ENCODE measurements at places on chromosomes 1 and 21.

GRCh38 chr1:1433804-1434130 lies 1.7 kb upstream of the VWA1 start:
- no peak for DNase-seq

GRCh38 chr21:37461479-37461878 lies 94.9 kb downstream of the DYRK1A start:
- DNase-seq: no peak

DNA sequence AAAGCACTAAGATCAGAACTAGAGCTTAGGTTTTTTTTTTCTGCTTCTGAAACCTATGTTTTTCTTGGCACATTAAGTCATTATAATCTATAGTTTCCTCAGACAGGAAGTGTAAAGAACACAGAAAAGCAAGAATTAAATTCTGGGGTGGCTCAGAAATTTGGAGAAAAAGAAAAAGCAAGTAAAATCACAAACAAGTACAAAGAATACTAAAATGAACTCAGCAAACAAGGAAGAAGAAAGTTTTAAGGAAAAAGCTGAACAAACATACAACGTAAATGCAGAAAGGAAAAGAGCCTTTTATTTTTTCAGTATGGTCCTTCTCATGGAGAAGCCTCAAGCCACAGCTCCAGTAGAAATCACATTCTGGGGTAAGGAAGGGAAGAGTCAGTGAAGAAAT lies 8.6 kb upstream of the CNN3 start:
- DNase-seq: no peak

DNA sequence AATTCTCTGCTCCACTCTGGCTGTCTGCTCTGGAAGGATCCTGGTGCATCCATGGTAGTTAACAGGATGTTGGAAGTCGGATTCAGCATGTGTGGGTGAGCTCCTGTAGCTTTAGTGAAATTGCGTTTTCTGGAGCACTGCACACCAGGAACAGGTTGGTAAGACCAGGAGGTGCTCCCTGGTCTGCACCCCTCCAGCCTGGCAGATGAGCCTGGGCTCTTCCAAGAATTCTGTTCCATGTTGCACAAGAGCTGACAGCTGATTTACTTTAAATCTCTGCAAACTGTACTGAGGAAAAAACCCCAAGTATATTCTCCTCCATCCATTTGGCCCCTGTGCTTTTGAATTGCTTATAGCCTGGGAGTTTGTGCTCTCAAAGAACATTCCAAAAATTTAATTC lies 33.7 kb downstream of the KCNK1 start:
- DNase-seq: no peak

- DNase-seq: no peak
Observed at GRCh38 chr1:25145775-25146393, 86.4 kb downstream of the SYF2 start.

DNA sequence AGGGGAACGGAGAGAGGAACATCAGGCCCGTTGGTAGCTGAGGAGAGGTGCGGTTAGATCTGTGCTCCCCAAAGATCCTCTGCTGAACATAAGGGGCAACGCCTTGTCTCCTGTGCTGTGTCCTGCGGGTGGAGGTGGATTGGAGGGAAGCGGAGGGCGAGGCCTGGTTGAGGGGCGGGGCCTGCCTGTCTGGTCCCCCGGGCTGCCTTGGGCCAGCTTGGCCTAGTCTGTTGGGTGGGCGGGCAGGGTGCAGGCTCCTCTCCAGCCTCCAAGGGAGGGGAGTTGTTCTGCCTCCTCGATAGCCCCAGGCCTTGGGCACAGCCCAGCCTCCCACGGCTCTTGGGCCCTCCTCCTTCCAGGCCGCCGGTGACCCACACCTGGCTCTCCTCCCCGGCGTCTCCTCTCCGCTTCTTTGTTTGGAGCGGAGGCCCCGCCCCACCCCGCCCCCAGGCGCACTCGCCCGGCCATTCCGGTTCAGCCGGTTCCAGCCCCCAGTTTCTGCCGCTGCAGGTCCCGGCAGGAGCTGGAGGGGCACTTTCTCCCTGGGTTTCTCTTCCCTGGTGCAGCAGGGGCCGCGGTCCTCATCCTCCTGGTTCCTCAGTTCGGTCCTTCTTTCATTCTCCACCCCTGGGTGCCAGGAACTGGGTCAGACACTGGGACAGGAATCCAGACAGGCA lies 19.4 kb downstream of the PTPRF start:
- DNase-seq: no peak

- no peak for DNase-seq
Observed at GRCh38 chr21:39851002-39851618, 16.1 kb upstream of the PCP4 start.
